ENCODE measurements at places on chromosomes 11 and 22.

GRCh38 chr11:69558519-69558941 lies 77.1 kb downstream of the LINC01488 start:
- DNase-seq, result no peak

GRCh38 chr11:69637198-69637940 lies 3.6 kb upstream of the CCND1 start:
- DNase-seq, result no peak

GRCh38 chr11:7488681-7489080 lies 3.4 kb downstream of the OLFML1 start:
- DNase-seq, result no peak

- DNase-seq, result no peak
Observed at GRCh38 chr11:75894036-75894585, 79.1 kb downstream of the UVRAG start.

DNA sequence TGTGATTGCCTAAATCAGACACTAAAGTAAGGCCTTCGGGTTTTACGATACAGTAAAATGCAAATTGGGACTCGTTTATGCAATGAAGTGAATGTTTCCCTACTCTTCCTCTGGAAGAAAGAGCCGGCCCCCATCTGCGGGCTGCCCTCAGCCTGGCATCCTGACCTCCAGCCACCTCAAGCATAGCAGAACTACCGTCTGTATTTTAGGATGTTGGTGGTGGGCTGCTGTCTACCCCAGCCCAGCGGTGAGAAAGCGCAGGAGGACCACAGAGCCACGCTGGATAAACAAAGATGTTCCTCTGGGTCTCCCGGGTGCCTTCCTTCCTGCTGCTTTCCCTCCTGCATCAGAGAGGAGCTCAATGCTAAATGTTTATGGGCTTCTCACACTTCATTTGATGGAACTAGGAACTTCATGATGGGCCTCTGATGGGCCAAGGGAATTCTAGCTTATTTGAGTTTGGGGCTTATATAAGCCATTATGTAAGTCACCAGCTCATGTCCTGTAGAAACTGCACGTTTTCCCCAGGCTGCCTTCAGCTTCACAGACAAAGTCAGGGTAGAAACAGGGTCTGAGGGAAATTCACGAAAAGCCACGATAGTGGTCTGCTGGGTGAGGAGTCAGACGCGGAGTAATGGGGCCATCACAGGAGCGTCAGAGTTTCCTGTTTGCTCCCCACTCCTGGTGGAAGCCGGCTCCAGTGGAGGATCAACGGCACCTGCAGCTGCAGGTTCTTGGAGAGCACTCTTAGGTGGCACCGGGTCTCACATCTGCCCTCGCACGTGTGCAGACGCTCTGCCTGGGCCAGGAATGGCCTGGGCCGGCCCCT lies 287.4 kb downstream of the BRD1 start:
- no peak for DNase-seq

DNA sequence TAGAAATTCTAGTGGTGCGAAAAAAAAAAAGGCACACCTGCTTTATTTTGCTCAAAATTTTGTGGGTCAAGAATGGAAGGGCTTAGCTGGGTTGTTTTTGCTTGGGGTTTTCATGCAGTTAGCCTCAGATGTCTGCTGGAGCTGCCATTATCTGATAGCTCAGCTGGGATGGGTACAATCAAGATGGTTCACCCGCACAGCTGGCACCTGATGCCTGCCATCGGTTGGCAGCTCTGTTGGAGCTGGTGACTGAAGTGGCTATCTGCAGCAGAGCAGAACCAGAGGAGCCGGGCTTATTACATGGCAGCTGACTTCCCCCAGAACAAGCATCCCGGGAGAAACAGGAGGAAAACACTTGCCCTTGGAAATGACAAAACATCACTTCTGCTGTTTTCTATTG lies 12.1 kb upstream of the ELFN2 start:
- no peak for DNase-seq

DNA sequence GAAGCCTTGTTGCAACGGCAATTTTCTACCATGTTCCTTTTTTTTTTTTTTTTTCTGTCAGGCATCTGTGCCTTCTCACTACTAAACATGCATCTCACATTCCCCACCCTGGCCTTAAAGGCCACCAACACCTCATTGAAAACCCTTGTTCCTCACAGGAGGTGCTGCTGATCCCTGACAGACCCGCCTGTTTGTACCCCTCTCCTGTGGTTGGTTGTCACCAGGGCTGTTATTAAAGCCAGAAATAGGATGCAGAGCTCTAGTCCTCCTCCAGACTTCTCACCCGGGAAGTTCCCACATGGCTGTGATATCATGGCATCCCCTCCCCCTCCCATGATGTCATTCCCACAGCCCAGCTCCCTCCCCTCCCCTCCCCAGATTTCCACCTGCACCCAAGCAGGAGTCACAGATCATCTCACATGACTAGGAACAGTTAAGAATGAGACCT lies 302.8 kb upstream of the NCAM1 start:
- DNase-seq, result peak; percentile 19

DNA sequence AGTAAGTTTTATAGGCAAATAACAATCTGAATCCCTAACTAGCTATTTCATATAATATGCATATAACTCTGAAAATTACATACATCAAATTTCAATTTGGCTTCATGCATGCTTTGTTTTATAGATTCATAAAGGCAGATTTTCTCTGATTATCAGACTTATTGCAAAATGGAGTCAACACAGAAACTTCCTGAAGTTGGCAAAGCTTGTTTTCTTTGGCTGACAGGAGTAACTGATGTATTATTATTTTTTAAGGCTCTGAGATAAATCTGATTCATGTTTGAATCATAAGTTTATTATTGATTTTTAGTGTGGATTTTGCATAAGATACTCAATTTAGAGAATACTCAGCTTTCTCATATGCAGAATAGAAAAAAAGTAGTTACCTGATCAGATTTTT lies 356.3 kb upstream of the CCDC90B start:
- DNase-seq, result no peak

DNA sequence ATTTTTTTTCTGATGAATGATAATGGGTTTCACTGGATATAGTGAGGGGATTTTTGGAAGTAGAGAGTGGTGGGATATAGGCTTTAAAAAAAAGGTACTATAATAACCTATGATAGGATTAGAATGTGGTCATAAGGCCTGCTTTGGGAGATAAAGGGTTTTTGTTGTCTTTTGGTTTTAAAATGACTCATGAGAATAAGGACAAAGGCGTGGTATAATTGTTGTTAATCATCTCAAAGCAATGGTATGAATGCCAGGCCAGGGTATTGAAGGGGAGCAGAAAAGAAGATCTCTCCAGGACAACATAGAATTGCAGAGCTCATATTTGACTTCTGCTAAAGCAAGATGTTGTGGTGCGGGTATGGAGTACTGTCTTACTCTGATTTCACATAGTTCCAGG lies 579.4 kb downstream of the JRKL start:
- DNase-seq, result peak; percentile 27

DNA sequence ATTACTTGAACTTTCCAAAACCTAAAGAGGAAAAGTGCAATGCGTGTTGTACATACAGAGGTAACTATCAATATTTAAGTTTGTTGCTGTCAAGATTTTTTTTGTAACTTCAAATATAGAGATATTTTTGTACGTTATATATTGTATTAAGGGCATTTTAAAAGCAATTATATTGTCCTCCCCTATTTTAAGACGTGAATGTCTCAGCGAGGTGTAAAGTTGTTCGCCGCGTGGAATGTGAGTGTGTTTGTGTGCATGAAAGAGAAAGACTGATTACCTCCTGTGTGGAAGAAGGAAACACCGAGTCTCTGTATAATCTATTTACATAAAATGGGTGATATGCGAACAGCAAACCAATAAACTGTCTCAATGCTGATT lies 2.1 kb downstream of the ADM start:
- no peak for DNase-seq

- DNase-seq, result no peak
Observed at GRCh38 chr11:16382638-16383380, 26.5 kb upstream of the SOX6 start.

GRCh38 chr22:35555946-35556547 lies 15.4 kb downstream of the RASD2 start:
- no peak for DNase-seq

GRCh38 chr11:104946907-104947306 lies 21.5 kb downstream of the CASP4 start:
- DNase-seq, result peak; percentile 80

- no peak for DNase-seq
Observed at GRCh38 chr11:16099343-16099900, 256.9 kb downstream of the SOX6 start.

DNA sequence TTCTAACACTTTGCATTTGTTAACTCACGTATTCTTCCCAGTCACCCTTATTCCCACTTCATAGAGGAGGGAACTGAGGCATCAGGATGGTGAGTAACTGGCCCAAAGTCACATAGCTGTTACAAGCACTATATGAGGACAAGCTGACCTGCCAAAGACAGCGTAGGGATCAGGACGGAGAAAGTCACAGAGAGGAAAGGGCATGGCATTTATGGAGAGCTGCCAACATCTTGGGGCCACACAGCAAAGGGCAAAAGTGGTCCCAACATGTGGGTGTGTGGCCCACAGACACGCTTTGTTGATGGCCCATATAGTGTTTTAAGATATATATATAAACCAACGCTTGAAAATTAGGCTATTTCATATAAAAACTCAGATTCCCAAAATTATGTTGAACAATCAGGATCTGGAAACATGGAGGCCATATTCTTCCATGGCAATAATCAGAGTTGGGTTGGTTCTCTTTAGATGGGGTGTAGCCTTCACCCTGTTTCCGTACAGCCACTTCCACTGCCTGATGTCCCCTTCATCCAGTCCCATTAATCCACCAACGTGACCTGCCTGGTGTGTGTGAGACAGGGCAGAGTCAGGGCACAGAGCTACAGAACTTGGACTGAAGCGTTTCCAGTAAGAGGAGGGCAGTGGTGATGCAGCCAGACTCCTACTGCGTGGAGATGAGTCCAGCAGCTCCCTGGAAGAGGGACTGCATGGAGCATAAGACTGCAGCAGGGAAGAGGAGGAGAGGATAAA lies 39.9 kb upstream of the CD5 start:
- DNase-seq, result no peak

- DNase-seq, result no peak
Observed at GRCh38 chr11:36048496-36049247, 104.8 kb downstream of the LDLRAD3 start.

Measured in epithelial cell of esophagus (primary cell).